ENCODE measurements at places on chromosomes 6 and 20.

DNA sequence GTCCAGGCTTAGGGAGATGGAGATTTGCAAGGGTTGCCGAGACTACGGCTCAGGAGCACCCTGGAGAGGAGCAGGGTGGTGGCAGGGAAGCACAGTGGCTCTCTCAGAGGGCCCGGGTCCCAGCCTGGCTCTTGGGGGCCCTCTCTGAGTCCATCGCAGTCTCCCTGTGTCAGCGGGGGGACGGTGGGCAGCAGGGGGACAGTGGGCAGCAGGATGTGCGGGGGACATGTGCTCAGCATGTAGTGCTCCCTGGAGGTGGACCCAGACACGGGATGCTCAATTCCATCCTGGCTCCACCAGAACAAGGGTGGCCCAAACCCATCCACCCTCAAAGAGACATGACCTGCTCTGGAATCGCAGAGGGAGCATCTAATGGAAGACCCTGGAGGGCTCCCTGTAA is 43.0 kb upstream of the ZBP1 start:
- no peak for DNase-seq

DNA sequence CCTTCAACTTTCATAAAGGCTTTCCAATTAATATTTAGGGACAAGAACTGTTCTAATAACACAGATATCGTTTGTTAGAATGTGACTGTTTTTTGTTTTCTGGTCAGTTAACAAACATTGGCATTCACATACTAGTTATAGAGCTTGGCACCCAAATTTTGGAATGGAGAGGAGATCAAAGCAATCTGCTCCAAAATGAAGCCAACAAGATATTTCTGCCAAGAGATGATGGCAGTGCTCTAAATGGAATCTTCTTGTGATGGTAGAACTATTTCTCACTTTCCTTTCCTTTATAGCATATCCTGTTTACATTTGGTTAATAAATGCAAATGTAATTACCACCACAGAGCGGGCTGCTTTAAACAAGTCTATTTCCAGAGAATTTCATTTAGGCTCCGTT is 208.3 kb upstream of the RIMS1 start:
- DNase-seq: no peak

GRCh38 chr6:162688751-162689345 is 38.7 kb downstream of the PRKN start:
- no peak for DNase-seq

DNA sequence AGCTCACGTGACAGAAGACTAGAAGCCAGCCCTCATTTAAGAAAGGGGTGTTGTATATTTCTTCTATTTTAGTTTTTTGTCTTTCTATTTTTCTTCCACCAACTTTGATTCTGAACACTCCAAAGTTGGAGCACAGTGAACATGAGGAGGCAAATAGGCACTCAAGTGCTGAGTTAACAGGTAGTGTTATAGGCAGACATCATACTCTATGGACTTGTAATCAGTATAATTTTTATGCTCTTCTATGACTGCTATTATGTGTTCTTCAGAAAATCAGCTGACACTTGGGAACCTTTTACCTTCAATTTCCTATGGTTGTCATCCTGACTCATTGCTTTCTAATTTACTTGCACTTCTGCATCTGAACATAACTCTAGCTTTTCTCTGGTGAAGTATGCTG is 396.3 kb upstream of the EYS start:
- DNase-seq: no peak

DNA sequence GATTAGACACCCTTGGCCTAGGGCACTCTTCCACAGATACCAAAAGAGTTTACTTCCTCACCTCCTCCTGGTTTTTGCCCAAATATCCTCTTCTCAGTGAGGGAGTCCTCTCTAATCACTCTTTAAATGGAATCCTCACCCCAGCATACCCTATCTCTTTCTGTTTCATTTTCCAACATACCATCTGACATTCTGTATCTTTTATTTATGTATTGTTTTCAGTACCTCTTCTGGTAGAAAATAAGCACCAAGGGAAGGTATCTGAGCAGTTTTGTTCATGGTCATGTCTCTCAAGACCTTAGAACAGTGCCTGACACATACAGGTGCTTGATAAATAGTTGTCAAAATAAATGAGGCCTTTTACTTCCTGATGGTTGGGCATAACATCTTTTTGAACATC is 55.1 kb downstream of the KIAA0408 start:
- no peak for DNase-seq

DNA sequence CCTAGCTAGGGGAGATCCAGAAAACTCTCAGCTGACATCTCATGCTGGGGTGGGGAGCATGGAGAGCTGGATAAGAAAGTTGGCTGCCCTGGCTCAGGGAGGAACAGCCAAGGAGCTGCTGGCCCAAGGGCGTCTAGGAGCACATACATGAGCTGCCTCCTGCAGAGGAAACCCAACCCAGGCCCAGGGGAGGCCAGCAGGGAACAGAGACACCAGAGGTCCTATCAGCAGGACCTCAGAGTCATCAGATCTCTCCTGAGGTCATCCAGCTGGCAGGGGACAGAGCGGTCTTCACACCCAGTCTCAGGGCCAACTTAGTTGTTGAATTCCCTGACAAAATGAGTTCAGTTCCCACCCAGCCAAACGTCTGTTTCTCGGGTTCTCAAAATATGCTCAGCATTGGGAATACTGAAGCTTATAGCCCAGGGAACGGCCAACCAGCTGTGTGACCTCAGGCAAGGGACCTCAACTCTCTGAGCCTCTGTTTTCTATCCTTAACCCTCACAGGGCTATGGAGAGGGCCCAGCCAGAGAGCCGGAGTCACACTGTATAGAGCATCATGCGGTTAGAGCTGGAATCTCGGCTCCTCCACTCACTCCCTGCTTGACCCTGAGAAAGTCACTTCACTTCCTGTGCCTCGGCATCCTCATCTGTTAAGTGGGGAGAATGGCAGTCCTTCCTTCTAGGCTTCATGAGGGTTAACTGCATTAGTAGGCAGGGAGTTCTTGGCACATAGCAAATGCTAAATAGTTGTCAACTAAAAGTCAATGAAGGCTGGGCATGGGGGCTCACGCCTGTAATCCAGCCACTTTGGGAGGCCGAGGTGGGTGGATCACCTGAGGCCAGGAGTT is 13.8 kb downstream of the ADA start:
- DNase-seq: no peak

- no peak for DNase-seq
Measured at GRCh38 chr20:24994186-24994465, 1.6 kb upstream of the APMAP start.

DNA sequence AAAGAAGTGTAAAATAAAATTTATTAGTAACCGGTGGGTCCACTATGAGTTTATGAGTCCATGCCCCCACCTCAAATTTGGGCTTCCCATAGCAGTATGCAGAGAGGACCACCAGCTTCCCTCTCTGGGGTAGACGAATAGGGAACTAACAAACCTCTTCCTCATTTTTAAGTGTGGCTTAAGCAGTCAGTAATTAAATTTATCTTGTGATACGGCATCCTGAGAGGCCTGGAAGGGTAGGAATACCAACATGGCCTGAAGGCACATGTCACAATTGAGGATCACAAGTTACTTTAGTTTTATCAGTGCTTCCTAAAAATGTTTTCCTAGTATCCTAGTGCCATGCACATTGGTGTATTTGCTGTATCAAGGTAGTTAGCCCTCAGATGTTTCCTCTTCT is 239.9 kb downstream of the HIVEP2 start:
- DNase-seq: no peak

- DNase-seq: no peak
Measured at GRCh38 chr6:105882121-105882803, 203.9 kb upstream of the PRDM1 start.

DNA sequence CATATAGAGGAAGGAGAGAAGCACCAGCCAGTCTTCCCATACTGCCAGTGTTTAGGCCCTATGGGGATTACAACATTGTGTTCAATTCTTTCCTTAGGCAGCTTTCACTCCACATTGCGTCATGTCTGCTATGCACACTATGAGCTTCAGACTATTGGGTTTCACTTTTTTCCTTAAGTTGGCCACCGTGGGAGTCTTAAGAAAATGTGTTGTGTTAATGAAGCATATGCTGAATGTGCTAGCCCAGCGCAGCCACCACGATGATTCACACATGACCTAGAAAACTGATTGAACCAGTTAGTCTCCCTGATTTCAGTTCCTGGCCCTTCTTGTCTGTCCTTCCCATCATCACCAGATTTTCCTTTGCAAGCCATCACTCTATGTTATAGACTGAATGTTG is 21.5 kb downstream of the TUBB2B start:
- no peak for DNase-seq

- no peak for DNase-seq
Measured at GRCh38 chr6:39941138-39941537, 6.9 kb upstream of the MOCS1 start.

DNA sequence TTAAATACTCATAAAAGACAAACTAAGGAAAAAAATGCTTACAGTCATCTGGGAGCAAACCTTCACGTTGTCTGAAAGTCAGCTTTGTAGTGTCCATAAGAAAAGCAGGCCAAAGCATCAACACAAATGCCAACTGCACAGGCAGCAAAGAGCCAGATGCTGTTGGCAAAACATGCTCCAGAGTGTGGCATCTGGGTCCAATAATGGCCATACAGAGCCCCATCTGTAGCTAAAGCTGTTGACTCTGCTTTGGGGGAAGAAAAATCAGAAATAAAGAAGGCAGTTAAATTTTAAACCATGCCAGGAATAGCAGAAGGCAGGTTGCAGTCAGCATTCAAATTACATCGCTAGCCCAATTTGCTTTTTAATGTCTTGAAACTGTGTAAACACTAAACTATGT is 776.3 kb downstream of the EYS start:
- no peak for DNase-seq

Data from SW 1271 (cell line).